Thyroid gland (tissue), 4 donors: ENCODE measurements at places on chromosomes 12 and 14. TPM values are rescaled to one million over a fixed set of nuclear protein-coding genes. Genes with fewer than 3 reads are reported as not detected.

GRCh38 chr12:102959391-102959790 lies 1.9 kb downstream of the ASCL1 start:
- H3K36me3 ChIP-seq: no peaks in the 10 kb centered on the region
- no peak overlapping the region for H3K4me3 ChIP-seq
- DNase-seq: no peak
- peaks cover 26% of the 10 kb centered on the region for H3K4me1 ChIP-seq
- H3K27me3 ChIP-seq: peaks cover 40% of the 10 kb centered on the region
- no peak overlapping the region for H3K27ac ChIP-seq

DNA sequence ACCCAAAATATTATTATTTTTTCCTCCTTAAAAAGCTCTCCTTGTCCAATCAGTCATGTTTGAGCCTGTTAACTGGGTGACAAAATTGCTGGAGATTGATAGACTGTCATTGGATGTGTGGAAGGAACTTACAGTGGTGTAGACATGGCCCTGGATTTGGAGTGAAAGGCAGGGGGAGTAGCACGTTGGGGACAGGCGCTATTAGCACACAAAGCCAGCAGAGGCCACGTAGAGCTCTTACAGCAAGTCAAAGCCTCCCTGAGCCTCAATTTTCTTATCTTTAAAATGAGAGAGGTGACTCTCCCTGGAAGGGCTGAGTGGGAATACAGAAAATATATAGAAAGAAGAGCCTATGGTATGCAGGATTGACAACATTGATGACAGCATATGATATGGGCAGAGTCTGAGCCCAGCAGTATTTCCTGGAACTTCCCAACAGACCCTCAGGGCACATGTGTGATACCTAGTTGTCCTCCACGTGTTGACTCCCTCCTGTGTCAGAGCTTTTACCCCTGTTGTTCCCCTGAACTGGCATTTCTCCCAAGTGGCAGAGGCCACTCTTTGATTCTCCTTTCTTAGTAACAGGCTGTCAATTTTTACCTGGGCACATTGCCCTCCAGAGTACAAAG lies 504.9 kb downstream of the VRK1 start:
- H3K36me3 ChIP-seq: no peaks in the 10 kb centered on the region
- no peaks in the 10 kb centered on the region for H3K4me1 ChIP-seq
- H3K27me3 ChIP-seq: no peaks in the 10 kb centered on the region
- H3K4me3 ChIP-seq: no peak overlapping the region
- H3K27ac ChIP-seq: no peak overlapping the region
- DNase-seq: no peak

Gene SLC7A7
- total RNA-seq: 14.8 TPM

GRCh38 chr12:119302451-119303080 lies 32.0 kb upstream of the CCDC60 start:
- H3K4me3 ChIP-seq: no peak overlapping the region
- H3K4me1 ChIP-seq: no peaks in the 10 kb centered on the region
- H3K36me3 ChIP-seq: no peaks in the 10 kb centered on the region
- no peaks in the 10 kb centered on the region for H3K27me3 ChIP-seq
